ENCODE measurements at places on chromosomes 16 and 17. TPM values are rescaled to one million over a fixed set of nuclear protein-coding genes. Genes with fewer than 3 reads are reported as not detected.

DNA sequence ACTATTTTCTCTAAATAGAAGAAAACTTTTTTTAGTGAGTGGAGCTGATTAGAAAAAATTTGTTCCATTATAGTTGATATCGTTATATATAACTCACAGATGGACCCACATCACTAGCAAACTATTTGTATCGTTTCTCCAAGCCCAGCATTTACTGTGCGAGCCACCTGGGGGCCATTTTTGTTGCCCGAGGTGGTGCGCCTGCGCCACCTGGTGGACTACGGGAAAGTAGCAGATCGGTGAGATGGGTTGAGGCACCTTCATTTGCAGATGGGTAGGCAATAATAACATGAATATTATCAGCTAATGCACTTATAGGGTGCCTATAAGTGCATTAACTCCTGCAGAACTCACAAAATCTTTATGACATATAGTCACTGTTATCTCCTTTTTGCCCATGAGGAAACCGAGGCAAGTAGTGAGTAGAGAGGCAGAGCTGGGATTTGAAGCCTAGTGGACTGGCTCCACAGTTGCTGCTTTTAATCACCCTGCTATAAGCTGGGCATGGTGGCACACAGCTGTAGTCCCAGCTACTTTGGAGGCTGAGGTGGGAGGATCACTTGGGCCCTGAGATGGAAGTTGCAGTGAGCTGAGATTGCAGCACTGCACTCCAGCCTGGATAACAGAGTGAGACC, 23.2 kb upstream of the NTN1 start:
- no peaks in the 10 kb centered on the region for H3K4me1 ChIP-seq
- DNase-seq = peak; percentile 42
- H3K36me3 ChIP-seq = no peaks in the 10 kb centered on the region
- peaks cover 4% of the 10 kb centered on the region for H3K27me3 ChIP-seq
- no peak overlapping the region for H3K4me3 ChIP-seq

GRCh38 chr17:72683506-72684404, 408.7 kb downstream of the SLC39A11 start:
- no peaks in the 10 kb centered on the region for H3K36me3 ChIP-seq
- H3K27me3 ChIP-seq = no peaks in the 10 kb centered on the region
- peaks cover 14% of the 10 kb centered on the region for H3K4me1 ChIP-seq
- DNase-seq = peak; percentile 95

- no peaks in the 10 kb centered on the region for H3K4me1 ChIP-seq
- H3K27ac ChIP-seq = no peak overlapping the region
- no peak for DNase-seq
- no peaks in the 10 kb centered on the region for H3K27me3 ChIP-seq
- H3K36me3 ChIP-seq = no peaks in the 10 kb centered on the region
- H3K4me3 ChIP-seq = no peak overlapping the region
These were observed 139.2 kb downstream of the TOX3 start for GRCh38 chr16:52407778-52408177.

DNA sequence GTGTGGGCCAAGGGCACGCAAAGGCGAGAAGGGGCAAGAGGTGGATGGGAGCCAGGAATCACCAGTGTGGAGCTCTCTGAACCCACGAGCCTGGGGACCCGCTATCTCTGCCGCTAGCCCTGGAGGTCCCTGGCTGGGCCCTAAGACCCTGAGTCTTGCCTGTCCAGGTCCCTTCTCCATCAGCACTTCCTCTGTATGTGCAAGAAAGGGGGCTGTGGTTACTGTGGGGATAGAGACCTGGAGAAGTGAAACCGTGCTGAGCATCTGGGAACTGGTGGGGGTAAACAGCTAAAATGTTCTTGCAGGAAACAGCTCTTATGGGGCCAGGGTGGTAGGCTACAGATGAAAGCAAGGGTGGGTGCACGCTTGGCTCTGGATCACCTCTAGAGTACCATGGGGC, 3.1 kb downstream of the SPNS3 start:
- H3K4me3 ChIP-seq = no peak overlapping the region
- no peak for DNase-seq
- H3K36me3 ChIP-seq = no peaks in the 10 kb centered on the region
- H3K27me3 ChIP-seq = peaks cover 10% of the 10 kb centered on the region
- H3K27ac ChIP-seq = no peak overlapping the region

AANAT gene
- not detected for total RNA-seq

MYH1 gene
- total RNA-seq = not detected

DNA sequence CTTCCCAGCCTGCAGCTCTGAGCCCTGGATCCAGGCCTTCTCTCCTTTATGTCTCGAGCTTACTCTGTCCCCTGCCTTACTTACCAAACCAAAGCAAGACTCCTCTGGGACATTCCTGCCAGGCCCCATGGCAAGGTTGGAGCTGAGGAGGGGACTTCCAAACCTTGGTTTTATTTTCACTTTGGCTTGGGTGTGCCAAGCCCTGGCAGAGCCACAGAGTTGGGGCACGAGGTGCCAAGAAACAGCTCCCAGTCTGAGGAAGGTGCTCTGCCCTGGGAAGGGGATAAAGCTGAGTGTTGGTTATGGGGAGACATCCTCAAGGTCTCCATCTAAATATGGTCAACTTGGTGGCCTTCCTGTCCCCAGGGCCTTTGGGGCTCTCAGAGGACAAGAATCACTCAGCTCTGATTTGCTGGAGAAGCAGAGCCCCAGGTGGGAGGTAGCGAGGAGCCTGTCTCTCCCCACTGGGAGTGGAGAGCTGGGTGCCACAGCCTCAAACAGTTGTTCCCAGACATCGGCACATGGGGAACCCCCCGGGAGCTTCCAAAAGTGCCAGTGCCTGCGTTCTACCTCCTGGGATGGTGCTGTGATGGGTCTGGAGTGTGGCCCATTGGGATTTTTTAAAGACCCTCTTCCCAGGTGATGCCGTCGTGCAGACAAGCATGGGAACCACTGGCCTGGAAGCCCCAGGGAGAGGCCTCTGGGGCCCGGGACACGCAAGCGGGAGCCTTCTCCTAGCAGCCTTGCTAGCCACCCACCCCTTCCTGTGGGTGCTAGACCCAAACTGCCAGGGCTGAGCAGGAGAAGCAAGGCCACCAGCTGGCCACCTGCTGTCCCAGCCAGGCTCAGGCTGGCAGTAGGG, 10.3 kb downstream of the NLRC5 start:
- no peak for DNase-seq
- H3K4me1 ChIP-seq = peaks cover 14% of the 10 kb centered on the region
- H3K27me3 ChIP-seq = no peaks in the 10 kb centered on the region
- H3K27ac ChIP-seq = peak overlapping the region; percentile 90
- H3K4me3 ChIP-seq = no peak overlapping the region

DNA sequence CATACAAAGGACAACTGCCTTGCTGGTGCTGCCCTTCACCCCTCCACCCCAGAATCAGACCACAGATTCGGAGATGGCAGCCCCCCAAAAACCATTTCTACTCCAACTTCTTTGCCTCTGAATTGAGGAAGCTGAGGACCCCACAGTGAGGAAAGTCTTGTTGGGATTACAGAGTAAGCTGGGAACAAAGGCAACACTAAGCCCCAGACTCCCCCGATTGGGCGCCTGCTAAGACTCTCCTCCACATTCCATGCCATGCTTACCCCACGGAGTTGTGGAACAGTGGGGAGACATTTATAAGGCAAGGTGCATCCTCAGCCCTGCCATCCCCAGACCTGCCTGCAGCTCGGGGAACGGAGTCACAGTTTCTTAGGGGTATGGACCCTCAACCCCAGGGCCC, 1.9 kb downstream of the GIT1 start:
- peaks cover 19% of the 10 kb centered on the region for H3K4me1 ChIP-seq
- peaks cover 8% of the 10 kb centered on the region for H3K36me3 ChIP-seq
- peak overlapping the region; percentile 82 for H3K4me3 ChIP-seq
- DNase-seq = no peak
- H3K27ac ChIP-seq = no peak overlapping the region

HLF gene
- 0.51 TPM for total RNA-seq

PRRT2 gene
- 2.1 TPM for total RNA-seq

GRCh38 chr16:73545755-73546154, 497.8 kb upstream of the ZFHX3 start:
- H3K4me1 ChIP-seq = no peaks in the 10 kb centered on the region
- DNase-seq = no peak
- no peak overlapping the region for H3K27ac ChIP-seq
- H3K27me3 ChIP-seq = no peaks in the 10 kb centered on the region
- H3K36me3 ChIP-seq = no peaks in the 10 kb centered on the region

BCL6B gene
- 0.50 TPM for total RNA-seq

GRCh38 chr17:76547183-76547641, 7.4 kb downstream of the PRCD start:
- peak; percentile 88 for DNase-seq
- no peak overlapping the region for H3K4me3 ChIP-seq
- H3K27me3 ChIP-seq = no peaks in the 10 kb centered on the region
- no peaks in the 10 kb centered on the region for H3K36me3 ChIP-seq

KRTAP9-2 gene
- not detected for total RNA-seq
